ENCODE measurements at places on chromosomes 12 and 14.

GRCh38 chr14:66508547-66508845, 549 bp downstream of the GPHN start:
- DNase-seq, result no peak

DNA sequence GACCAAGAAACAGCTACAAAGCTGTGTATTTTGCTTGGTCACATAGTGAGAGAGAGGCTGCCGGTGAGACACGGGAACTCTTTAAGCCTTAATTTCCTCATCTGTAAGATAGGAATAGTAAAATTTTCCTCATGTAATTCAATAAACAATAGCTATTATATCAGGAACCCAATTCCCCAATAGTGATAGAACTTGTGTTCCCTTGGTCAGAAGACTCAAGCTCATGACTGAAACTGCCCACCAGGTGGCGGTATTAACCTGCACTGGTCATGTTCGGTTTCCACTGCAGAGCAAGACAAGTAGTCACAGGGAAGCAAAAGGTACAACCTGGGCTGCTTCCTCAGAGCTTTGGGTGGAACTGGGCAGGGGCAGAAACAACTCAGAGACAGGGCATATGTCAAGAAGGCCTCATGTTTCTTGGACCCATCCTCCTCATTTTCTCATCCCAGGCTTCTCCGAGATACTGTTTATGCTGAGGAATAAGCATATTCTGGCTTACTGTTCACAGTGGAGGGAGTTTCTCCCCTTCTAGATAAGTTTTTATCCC, 4.2 kb upstream of the AJUBA start:
- DNase-seq, result peak; percentile 77

DNA sequence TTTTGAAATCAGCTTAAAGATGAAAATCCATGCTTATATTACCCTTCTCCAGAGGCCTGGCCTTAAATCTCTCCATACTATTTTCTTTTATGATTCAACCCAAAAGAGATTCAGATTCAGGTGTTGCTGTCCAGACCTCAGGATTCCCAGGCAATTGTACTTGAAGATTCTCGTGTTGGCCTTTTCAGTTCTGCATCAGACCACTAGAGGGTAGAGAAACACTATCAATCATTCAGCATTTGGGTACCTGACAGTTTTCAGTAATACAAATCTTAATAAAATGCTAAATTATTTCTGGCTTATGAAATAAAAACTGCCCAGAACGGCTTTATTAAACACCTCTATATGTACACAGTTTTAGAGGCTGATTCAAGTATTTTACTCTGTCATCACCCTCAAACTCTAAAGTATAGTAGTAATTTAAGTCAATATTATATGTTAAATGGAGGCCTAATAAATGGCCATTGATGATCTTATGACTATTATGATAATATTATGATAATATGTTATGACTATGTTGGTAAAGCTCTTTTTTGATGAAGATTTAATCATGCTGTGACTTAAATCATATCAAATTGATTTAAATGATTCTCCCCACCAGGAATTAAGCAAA, 301.1 kb downstream of the DUSP6 start:
- DNase-seq, result peak; percentile 21

- no peak for DNase-seq
Measured at GRCh38 chr12:124044809-124045321, 71.8 kb downstream of the ZNF664 start.

DNA sequence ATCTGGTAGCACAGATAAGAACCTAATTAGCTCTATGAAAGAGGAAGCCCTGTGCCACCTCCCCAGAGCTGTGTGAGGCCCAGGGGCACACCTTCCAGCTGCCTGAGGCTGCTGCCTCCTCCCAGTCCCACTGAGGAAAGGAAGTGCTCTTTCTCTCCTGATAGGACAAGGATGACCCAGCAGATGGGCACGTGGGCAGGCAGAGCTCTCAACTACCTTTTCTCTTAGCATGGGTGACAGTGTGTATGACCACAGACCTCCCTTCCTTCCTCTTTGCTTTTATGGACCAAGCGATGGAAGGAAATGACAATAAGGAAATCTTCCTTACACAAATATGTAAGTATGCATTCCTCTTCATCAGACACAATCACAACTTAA, 127.6 kb upstream of the AMIGO2 start:
- DNase-seq, result no peak

GRCh38 chr14:90302529-90303303, 29.0 kb downstream of the NRDE2 start:
- DNase-seq, result no peak

DNA sequence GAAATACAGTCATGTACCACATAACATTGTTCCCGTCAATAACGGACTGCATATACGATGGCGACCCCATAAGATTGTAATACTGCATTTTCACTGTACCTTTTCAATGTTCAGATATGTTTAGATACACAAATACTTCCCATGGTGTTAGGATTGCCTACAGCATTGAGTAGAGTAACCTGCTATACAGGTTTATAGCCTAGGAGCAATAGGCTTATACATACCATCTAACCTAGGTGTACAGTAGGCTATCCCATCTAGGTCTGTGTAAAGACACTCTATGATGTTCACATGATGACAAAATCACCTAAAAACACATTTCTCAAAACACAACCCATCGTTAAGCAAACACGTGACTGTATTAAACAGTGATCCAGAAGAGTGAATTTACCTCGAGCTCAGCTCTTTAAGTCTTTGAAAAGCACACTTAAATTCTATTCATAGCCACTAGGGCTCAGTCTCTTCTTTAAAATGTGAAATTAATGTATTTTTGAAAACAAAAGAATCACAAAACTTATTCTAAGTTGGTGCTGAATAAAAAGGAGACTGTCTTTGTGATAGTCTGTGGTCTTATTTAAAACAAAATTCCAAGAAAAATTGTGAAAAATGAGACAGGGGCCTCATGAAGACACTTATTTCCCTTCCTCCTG, 239.1 kb upstream of the ARID2 start:
- no peak for DNase-seq

DNA sequence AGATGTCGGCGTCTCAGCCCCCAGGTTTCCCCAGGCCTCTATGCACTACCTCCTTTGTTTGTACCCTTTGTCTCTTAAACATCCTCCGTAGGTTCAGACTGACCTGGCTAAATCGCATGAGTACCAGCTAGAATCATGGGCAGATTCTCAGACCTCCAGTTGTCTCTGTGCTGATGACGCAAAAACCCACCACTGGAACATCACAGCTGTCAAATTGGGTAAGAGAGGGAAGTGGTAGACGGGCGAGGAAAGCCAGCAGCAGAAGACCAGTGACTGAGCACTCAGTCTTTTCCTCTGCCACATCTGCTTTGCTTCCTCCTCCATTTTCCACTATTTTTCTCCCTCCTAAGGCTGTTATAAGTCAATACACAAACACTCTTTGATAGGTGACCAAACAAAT, 29.7 kb downstream of the A2ML1 start:
- no peak for DNase-seq

GRCh38 chr12:122421187-122421820, 1.2 kb downstream of the CLIP1 start:
- DNase-seq, result no peak

- DNase-seq, result no peak
Measured at GRCh38 chr12:88052686-88053085, 23.5 kb upstream of the C12orf50 start.

- DNase-seq, result no peak
Measured at GRCh38 chr12:116592731-116593130, 33.5 kb downstream of the MAP1LC3B2 start.

- no peak for DNase-seq
Measured at GRCh38 chr12:49244176-49244575, 20.7 kb upstream of the TUBA1C start.

GRCh38 chr12:6603095-6603567, 4.0 kb downstream of the CHD4 start:
- no peak for DNase-seq

- no peak for DNase-seq
Measured at GRCh38 chr12:116426391-116427136, 132.6 kb upstream of the MAP1LC3B2 start.

- no peak for DNase-seq
Measured at GRCh38 chr12:124174451-124175348, 120.2 kb upstream of the RFLNA start.

GRCh38 chr14:68140076-68140741, 320.6 kb downstream of the RAD51B start:
- DNase-seq, result peak; percentile 22

- DNase-seq, result no peak
Measured at GRCh38 chr12:113230315-113231234, 9.3 kb downstream of the TPCN1 start.

DNA sequence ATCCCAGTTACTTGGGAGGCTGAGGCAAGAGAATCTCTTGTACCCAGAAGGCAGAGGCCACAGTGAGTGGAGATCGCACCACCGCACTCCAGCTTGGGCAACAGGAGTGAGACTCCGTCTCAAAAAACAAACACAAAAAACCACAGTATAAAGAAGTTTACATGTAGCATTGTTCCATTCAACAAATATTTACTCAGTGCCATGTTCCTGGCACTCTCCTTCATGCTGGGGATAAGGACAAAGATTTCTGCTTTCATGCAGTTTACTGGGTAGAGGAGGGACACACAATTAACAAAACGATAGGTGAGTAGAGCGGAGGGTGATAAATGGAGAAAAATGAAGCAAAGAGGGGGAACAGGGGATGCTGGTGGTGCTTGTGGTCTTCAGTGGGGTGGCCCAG, 68.2 kb upstream of the OVCH1 start:
- no peak for DNase-seq
